ENCODE measurements at places on chromosomes 1 and 21.

- DNase-seq, result no peak
Measured at GRCh38 chr1:211217392-211217791, 41.8 kb upstream of the RCOR3 start.

DNA sequence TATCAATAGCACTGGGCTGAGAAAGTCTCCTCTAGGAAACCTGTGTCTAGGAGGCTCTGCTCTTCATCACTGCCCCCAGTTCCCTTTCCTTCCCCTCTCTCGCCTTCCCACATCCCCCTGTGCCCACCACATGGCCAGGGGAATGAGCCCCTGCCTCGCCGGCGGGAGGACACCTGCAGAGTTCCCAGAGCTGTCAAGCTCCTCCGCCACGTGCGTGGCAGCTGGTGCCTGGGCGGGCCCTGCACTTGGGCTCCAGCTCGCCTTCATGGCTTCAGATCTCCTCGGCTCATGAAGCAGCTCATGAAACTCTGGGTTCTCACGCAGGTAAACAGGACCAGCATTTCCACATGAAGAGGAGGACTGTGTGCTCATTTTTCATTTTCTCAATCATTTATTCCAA is 62.8 kb downstream of the SIM2 start:
- DNase-seq, result no peak

DNA sequence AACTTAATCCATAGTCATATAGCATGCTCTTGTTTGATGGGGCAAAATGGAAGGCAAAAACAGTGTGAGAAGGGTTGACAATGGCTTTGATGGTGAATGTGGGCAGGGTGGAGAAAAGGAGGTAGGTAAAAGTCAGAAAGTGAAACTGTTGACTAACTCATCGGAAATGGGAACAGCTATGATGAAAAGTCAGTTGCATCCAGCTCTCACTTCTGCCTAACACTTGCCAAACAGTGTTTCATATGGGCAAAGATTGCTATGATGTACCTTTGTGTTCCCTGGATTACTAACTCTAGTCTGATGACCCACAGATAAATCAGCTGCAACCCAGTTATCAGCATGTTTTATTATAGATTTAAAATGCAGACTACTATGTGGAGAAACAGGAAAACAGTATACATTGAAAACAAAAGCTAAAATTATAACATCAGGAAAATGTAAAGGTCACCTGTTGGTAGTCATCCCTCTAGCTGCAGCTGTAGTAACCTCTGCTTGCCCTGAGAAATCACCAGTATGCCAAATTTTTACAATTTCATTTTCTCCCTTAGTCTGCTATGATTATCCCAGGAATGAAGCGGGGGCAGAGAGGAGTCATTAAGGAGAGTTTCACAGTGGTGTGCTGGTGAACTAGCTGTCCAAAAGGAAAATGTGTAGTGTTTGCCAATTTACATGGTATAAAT is 11.7 kb downstream of the TNFSF18 start:
- DNase-seq, result no peak

GRCh38 chr1:164843743-164844500 is 284.9 kb downstream of the PBX1 start:
- no peak for DNase-seq

- DNase-seq, result no peak
Measured at GRCh38 chr1:23923592-23924499, 10.7 kb upstream of the CNR2 start.

GRCh38 chr1:150473659-150474058 is 13.6 kb upstream of the TARS2 start:
- no peak for DNase-seq

GRCh38 chr1:15765495-15766194 is 7.0 kb downstream of the FBLIM1 start:
- DNase-seq, result no peak

DNA sequence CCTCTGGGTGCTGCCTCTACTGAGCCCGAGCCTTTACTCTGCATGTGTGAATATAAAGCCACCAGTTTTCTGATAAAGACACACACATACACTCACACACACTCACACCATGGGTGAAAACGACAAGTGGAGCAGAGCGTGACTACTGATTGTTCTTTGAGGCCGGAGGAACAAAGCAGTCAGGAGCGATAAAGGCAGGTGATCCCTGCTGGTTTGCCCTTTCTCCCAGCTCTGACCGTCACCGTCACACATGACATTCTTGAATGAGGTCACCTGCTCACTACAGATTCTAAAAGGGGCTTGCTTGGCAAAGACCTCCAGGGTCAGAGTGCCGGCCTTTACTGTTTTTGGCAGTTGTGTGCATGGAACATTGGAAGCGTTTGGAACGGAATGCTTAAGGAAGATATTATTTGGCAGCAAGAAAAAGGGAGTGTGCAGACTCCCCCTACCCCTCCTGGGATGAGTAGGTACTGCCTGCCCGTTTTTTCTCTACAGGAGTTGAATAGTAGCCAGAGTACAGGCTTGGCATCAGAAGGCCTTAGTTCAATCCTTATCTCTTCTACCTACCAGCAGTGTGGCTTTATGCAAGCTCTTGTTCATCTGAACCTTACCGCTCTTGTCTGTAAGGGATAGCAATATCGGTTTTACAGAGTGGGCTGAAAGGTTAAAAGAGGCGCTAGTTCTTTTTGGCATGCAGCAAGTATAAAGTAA is 79.7 kb downstream of the PBX1 start:
- DNase-seq, result no peak

DNA sequence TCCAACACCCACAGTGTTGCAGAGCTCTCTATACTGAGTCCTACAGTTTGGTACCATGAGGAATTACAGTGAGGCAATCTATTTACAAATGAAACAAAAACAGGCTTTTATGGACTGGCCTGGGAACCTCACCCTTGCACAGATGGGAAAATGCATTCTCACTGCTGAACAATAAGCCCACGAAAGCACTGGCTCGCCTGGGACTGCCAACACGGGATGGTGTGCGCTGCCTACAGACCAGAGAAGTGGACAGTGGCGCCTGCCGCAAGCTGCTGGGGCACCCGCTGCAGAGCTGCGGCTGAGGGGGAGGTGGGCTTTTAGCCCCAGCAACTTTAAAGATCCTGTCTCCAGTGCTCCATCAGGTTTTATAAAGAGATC is 28.5 kb upstream of the ABCG1 start:
- DNase-seq, result no peak

DNA sequence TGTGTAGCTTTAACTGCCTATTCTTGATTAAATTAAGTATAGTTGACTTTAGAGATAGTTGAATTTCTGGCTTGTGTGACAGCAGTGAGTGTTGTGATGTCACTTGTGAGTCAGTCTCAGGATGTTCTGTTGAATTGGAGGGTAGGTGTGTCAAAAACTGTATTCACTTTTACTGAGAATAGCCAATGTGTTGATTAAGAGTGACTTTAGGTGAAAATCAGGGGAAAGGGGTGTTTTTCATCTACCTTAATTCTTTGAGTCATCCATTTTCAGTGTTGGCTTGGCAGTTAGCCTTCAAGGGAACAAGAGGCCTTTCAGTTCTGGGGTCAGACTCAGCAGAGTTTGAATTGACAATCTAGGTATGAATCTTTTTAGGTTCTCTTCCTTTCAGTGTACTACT is 75.9 kb downstream of the CDC14A start:
- no peak for DNase-seq

GRCh38 chr1:210505601-210506496 is 177.1 kb downstream of the HHAT start:
- no peak for DNase-seq

DNA sequence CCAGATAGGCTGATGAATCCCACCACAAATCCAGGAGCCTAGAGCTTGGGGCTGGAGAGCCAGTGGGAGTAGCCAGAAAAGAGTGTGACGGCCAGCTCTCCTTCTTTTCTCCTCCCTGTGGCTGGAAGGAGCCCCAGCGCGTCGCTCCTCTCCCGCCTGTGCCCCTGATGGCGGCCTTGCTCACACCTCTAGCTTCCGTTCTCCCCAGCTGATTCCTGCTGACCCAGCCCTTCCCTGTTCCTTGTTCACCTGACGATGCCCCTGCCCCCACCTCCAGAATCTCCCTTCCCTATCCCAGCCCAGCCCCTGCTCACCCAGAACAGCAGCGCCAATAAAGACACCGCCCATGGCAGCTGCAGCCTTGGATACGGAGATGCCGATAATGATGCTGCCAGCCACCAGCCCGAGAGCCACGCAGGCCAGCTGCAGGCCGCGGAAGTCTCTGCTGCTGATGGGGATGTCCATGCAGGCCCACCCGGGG is 656 bp downstream of the KNCN start:
- DNase-seq, result no peak

- no peak for DNase-seq
Measured at GRCh38 chr1:116218922-116219321, 107.7 kb downstream of the MAB21L3 start.

- DNase-seq, result no peak
Measured at GRCh38 chr1:2788506-2789163, 12.9 kb downstream of the TTC34 start.

Data from NCI-H524 treated with DMSO at 0.1 percent for 48 hours (cell line).